ENCODE measurements at places on chromosomes 12 and 14.

DNA sequence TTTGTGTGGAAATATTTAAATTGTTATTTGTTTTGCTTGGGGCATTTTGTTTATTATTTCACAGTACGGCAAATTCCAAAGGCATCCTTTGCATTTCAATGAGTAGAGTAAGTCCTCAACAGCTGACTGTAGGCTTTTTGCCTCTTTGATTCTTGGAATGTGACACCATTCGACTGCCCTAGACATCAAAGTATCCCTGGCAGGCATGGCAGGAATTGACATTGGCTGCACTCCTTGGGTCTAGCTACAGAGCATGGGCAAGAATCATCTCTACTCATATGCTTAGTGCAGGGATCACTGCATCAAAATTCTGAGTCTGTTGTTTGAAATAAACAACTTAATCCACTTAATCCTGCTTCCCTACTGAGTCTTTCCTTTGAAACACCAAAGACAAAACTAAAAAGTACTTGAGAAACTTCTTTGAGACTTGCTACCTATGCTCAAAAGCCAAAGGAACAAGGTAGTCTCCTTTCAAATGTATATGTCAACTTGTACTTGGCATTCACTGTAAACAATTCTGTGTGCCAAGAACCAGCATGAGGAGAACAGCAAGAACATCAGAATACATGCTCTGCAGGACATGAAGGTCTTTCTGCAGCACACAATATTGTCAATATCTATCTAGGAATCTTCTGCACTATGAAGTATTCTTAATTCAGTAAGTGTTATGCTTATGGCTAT is 1569.0 kb upstream of the FLRT2 start:
- no peak for DNase-seq
- no peak overlapping the region for H3K4me3 ChIP-seq

DNA sequence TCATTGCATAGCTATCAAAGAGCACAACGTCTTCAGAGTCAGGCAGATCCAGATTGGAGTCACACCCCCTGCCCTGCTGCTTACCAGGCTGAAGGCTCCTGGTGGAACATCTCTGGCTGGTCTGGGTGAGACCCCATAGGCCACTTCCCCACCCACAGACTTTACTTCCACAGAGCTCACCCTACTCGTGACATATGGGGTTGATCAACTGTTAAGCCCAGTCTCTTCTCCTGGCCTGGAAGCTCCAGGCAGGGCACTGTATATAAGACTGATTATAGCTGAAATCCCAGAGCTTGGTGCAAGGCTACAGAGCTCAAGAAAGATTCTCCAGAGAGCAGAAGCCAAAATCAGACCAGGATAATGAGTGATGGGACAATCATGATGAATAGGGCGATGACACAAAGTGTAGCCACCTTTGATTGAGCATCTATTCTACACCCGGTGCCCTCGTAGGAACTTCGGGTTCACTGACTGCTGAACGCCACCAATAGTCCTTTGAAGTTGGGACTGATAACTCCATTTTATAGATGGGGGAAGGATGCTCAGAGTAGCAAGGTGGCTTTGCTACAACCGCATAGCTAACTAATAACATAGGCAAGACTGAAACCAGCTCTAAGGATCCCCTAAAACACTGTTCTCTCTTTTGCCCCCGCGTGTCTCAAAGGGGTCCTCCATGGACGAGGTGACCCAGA is 287.8 kb downstream of the BCL11B start:
- peak; percentile 22 for DNase-seq
- no peaks in the 10 kb centered on the region for H3K36me3 ChIP-seq
- H3K4me1 ChIP-seq = peaks cover 33% of the 10 kb centered on the region
- H3K27ac ChIP-seq = peak overlapping the region; percentile 94
- H3K4me3 ChIP-seq = peak overlapping the region; percentile 58

DNA sequence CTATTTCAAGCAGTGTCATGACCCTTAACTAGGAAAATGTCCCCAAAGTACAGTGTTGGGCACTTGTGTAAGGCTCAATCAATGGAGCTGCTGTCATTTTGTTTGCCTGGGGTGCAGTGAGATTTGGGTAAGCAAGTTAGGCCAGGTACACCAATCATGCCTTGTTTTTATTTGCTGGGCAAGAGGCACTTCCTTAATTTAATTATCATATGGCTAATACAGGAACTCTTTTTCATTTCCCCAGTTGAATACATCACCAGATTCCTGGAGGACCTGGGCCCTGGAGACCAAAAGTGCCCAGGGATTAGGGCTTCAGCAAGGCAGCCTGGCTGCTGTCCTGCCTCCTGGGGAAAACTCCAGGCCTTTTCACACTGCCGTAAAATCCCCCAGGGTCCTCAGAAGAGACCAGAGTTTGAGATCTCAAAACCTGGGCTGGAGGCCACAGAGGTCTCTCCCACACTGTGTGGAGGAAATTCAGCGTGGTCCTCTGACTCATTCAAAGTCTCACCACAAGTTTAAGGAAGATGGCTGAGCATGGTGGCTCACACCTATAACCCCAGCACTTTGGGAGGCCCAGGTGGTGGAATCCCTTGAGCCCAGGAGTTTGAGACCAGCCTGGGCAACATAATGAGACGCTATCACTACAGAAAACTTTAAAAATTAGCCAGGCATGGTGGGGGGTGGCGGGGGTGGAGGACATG is 28.4 kb upstream of the FOXN3 start:
- H3K27me3 ChIP-seq = no peaks in the 10 kb centered on the region
- peak; percentile 61 for DNase-seq
- H3K36me3 ChIP-seq = peaks cover 21% of the 10 kb centered on the region
- no peak overlapping the region for H3K4me3 ChIP-seq

GRCh38 chr12:66119870-66120241 is 10.7 kb downstream of the LLPH start:
- no peak overlapping the region for H3K4me3 ChIP-seq
- H3K27me3 ChIP-seq = no peaks in the 10 kb centered on the region
- H3K36me3 ChIP-seq = peaks cover 23% of the 10 kb centered on the region
- no peak overlapping the region for H3K27ac ChIP-seq
- no peak for DNase-seq

DNA sequence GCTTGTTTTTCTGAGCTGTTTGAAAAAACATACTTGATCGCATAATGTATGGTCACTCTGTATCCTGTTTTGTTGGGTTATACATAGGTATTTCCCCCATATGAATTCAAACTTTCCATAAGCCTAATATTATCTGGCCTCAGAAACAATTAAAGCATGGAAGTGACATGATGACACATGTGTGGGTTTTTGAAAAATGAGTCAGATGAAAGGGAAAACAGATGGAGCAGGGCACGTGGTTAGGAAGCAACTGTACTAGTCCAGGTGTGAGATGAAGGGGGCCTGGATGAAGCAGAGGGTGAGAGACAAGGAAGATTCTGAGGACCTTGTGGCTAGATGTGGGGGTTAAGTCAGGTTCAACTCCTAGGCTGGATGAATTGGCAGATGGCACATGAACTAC is 92.7 kb upstream of the DNM1L start:
- H3K36me3 ChIP-seq = no peaks in the 10 kb centered on the region
- peaks cover 47% of the 10 kb centered on the region for H3K4me1 ChIP-seq
- H3K27ac ChIP-seq = no peak overlapping the region
- H3K4me3 ChIP-seq = no peak overlapping the region
- no peaks in the 10 kb centered on the region for H3K27me3 ChIP-seq

- H3K4me3 ChIP-seq = no peak overlapping the region
- H3K4me1 ChIP-seq = no peaks in the 10 kb centered on the region
- no peaks in the 10 kb centered on the region for H3K27me3 ChIP-seq
- H3K36me3 ChIP-seq = no peaks in the 10 kb centered on the region
- DNase-seq = no peak
Observed at GRCh38 chr12:18953505-18953904, 176.0 kb upstream of the PLEKHA5 start.

- no peak overlapping the region for H3K4me3 ChIP-seq
- H3K27me3 ChIP-seq = no peaks in the 10 kb centered on the region
- H3K27ac ChIP-seq = peak overlapping the region; percentile 59
- peaks cover 52% of the 10 kb centered on the region for H3K4me1 ChIP-seq
- H3K36me3 ChIP-seq = peaks cover 14% of the 10 kb centered on the region
Observed at GRCh38 chr12:131963381-131963780, 13.6 kb downstream of the EP400 start.

DNA sequence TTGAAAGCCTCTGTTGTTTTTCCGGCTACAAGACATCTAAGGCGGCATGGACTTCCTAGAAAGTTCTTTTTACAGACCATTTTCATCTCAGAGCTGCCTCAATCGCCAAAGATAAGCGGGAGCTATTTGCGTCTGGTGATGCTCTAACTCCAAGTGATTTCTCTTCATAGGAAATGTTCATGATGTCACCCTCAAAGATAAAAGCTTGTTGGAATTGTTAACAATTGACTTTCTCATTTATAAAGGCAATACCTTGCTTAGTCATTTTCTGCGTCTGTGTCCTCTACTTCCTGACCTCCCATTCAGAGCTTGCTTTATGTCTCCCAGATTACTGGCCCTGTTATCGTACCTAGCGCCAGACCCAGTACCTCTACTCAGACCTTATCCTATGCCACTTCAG is 259.0 kb upstream of the G2E3 start:
- H3K4me1 ChIP-seq = peaks cover 6% of the 10 kb centered on the region
- peaks cover 8% of the 10 kb centered on the region for H3K27me3 ChIP-seq
- H3K27ac ChIP-seq = no peak overlapping the region
- H3K36me3 ChIP-seq = no peaks in the 10 kb centered on the region

DNA sequence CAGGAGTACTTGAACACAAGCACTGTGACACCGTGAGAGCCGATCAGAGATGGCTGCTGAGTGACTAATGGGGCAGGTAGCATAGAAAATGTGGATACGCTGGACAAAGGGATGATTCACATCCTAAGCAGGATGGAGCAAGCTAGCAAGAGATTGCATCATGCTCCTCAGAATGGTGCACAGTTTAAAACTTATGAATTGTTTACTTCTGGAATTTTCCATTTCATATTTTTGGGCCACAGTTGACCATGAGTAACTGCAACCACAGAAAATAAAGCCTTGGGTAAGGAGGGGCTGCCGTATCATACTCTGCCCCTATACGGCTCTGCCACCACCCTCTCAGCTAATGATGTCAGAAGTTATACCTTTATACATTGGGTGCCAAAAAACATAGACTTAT is 23.3 kb upstream of the MARK3 start:
- H3K36me3 ChIP-seq = peaks cover 14% of the 10 kb centered on the region
- H3K27me3 ChIP-seq = peaks cover 6% of the 10 kb centered on the region
- H3K4me3 ChIP-seq = no peak overlapping the region
- peak; percentile 54 for DNase-seq
- peak overlapping the region; percentile 81 for H3K27ac ChIP-seq

DNA sequence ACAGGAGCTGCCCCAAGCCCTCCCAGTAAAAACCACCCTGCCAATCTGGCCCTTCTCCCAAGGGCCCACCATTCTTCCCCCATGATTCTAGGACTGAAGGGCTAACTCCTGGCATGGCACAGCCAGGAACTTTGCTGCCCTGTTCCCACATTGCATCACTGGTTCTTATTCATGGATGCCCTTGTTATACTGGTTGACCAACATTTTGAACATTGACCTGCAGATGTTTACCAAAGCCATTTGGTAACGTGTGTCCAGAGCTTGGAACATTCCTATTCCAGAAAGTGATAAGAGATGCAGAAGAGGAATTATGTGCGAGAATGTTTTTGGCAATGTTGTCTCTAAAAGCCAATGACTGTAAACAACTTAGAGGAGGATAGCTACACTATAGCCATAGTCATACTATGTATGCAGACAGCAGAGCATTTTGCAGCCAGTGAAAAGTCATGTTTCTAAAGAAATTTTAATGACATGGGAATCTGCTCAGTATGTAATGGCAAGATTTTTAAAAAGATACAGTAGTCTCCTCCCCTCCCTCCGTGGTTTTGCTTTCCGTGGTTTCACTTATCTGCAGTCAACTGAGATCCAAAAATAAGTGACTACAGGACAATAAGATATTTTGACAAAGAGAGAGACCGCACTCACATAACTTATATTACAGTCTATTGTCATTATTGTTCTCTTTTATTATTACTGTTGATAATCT is 108.8 kb downstream of the DAAM1 start:
- peaks cover 29% of the 10 kb centered on the region for H3K4me1 ChIP-seq
- peaks cover 2% of the 10 kb centered on the region for H3K36me3 ChIP-seq
- no peak overlapping the region for H3K4me3 ChIP-seq
- H3K27ac ChIP-seq = no peak overlapping the region
- no peaks in the 10 kb centered on the region for H3K27me3 ChIP-seq
- DNase-seq = no peak

GRCh38 chr14:31047503-31047902 is 21.3 kb upstream of the STRN3 start:
- no peaks in the 10 kb centered on the region for H3K27me3 ChIP-seq
- no peak overlapping the region for H3K27ac ChIP-seq
- H3K4me3 ChIP-seq = no peak overlapping the region
- no peaks in the 10 kb centered on the region for H3K36me3 ChIP-seq
- H3K4me1 ChIP-seq = peaks cover 5% of the 10 kb centered on the region

GRCh38 chr12:122870867-122871664 is 24.9 kb downstream of the VPS37B start:
- H3K27ac ChIP-seq = no peak overlapping the region
- peaks cover 23% of the 10 kb centered on the region for H3K27me3 ChIP-seq
- peaks cover 30% of the 10 kb centered on the region for H3K36me3 ChIP-seq
- DNase-seq = no peak
- H3K4me3 ChIP-seq = peak overlapping the region; percentile 49

Measured in activated CD4-positive, alpha-beta T cell treated with anti-CD3 and anti-CD28 coated beads for 36 hours (primary cell).